Activated CD8-positive, alpha-beta memory T cell treated with anti-CD3 and anti-CD28 coated beads for 48 hours (primary cell): ENCODE measurements at places on chromosomes 4 and X.

DNA sequence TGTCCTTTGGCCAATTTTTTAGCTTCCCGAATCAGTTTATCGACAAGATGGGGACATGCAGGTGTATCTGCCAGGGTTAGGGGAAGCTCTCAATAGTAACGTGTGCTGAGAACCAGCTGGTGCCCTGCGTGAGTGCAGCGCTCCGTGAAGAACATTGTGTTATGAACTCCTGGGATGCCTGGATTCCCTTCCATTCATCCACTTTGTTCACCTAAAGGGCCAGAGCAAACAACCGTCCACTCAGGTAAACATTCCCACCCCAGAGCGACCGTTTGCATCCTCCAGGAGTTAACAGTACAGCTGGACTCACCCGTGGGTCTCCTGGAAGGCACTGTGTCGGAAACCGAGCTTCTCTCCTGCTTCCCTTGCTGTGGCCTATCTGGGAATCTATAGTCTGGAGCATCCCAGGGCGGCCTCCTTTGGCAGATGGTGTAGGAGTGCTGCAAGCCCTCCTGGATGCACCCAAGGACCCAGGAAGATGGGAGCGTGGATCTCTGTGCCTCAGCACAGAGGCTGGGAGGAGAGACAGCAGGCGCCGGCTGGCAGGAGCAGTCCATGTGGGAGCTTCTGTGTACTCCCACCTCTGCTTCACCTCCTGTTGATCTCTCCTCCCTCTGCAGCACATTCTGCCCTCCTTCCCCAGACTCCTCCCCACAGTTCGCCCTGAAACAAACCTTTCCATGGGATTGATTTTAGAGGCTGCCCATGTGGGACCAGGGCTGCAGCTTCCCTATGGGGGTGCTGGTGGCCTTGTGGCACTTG is 62.7 kb downstream of the SHROOM2 start:
- no peak for DNase-seq

GRCh38 chr4:168639914-168640313 is 143.1 kb downstream of the PALLD start:
- no peak for DNase-seq

DNA sequence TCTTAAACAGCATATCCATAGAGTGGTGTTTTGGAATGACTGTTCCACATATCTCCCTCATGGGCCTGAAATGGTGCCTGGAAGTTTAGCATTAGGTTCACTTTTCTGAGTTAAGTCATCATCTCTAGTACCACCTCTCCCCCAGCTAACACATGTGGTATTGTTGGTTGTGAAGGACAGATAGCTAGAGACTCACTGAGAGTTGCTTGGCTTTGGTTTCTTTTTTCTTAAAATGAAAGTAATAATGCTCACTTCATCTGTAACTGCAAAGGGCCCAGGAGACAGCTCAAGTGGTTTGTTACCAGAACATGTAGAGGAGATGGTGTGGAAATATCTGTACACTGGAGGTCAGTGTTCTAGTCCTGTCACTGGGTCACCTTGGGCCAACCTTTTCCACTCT is 90.9 kb downstream of the EFNB1 start:
- no peak for DNase-seq

DNA sequence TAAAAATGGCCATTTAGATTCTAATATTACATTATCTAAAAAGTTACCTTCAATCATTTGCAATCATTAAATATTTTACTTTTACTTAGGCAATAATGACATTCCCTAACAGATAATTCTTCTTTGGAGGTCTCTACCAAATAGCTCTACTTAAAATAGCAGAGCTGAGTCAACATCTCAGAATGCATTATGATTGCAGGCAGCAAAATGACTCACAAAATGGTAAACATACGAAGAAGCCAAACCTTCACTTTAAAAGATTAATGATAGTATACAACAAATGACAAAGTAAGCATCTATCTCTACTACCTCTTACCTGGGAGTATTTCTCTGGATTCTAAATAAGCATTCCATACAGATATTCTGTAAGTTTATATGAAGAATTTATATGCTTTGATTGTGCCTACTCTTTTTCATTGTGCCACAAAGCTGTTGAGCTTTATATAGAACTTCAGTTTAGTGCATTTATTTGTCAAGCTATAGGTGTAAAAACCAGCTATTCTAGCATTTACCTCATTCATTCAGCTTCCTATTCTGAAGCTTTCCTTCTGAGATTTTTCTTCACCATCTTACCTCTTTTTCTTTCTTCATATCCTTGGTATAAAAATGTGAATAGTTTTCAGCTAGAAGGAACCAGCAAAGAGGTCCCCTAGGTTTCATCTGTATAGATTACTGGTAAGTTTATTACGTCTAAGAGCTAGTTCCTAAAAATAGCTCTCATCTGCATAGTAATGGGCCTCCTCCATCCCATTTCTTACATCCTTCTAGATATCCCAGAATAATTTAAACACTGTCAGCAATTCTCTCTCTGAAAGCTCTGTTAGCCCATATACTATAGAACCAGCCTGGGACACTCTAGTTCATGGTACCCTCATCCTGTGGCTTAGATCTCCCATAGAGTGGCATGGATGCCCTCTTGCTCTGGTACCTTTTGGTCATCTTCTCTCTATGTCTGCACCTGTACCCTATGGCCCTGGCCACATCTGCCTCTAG is 17.2 kb upstream of the SPCS3 start:
- no peak for DNase-seq

DNA sequence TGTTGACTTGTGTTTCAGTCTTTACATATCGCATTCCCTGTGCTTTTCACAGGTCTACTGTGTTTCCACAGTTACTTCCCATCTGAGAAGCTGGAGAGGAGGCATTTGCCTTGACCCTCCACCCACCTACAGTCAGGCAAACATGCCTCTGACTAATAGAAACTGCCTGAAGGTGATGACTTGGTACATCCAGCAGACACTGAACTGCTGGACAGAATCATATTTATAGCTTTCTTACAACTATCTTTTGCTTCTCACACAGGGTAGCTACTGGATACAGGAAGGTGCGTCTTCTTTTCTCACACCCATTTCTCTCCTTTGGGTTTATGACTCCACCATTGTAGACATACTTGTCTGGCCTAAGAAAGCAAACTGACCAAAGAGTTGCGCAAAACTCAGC is 58.0 kb downstream of the VGLL1 start:
- no peak for DNase-seq

GRCh38 chrX:16469870-16470269 is 180.1 kb upstream of the S100G start:
- no peak for DNase-seq

GRCh38 chrX:114797494-114797893 is 213.6 kb downstream of the HTR2C start:
- DNase-seq = no peak

GRCh38 chrX:13652287-13652793 is 601 bp upstream of the TCEANC start:
- no peak for DNase-seq

DNA sequence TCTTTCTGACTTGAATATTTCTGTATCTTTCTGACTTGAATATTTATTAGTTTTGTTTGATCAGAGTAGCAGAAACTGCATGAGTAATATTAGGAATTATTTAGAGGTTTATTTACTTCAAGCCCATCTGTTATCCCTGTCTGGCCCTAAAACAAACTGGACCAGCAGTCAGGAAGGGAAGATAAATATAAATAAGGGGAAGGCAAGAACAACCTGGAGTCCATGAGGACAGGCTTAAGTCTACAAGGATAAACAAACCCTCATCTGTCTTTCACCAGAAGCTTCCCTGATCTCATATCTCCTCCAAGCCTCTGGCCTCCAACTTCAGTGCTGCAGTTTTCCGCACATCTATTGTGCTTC is 524.9 kb downstream of the CENPC start:
- DNase-seq = no peak

DNA sequence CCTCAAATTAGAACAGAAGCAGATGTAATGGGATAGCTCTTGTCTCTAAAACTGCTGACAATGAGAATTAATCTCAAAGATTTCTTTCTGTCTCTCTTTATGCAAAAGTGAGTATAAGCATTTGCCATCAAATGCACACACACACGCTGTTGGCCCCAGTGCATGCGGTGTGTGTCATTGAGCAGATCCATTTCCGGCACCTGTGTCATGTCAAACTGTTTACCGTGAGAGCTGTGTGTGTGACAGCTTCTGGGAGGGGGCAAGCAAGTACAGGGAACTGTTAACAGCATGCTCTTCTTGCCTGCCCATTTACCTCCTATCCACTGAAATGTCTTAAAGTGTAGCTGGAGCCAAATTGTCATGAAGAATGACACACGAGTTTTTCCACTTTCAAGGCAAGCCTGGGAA is 297.9 kb upstream of the FAT4 start:
- no peak for DNase-seq

GRCh38 chr4:33725861-33726260 is 2518.5 kb downstream of the ARAP2 start:
- DNase-seq = no peak

DNA sequence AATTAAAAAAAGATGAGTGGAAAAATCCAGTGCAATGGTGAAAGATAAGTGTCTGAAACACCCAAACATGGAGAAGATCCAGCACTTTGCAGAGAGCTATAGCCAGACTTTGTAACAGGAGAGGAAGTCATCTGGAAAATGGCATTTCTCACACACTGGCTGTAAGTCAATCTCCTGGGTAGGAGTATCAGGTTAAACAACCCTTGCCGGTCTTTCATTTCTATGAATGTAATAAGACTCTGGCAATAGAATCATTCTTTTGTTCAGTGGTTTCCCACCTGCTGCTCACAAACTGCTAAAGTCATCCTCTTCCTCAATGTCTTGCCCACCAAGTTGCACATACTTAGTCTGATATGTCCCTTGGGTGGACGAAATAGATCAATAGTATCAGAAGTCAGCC is 94.0 kb upstream of the ATP8A1 start:
- no peak for DNase-seq

GRCh38 chr4:19725130-19725529 is 526.6 kb upstream of the SLIT2 start:
- DNase-seq = no peak

- no peak for DNase-seq
Measured at GRCh38 chr4:10590896-10591295, 93.7 kb downstream of the CLNK start.

GRCh38 chr4:7384929-7385890 is 49.5 kb downstream of the PSAPL1 start:
- DNase-seq = no peak

DNA sequence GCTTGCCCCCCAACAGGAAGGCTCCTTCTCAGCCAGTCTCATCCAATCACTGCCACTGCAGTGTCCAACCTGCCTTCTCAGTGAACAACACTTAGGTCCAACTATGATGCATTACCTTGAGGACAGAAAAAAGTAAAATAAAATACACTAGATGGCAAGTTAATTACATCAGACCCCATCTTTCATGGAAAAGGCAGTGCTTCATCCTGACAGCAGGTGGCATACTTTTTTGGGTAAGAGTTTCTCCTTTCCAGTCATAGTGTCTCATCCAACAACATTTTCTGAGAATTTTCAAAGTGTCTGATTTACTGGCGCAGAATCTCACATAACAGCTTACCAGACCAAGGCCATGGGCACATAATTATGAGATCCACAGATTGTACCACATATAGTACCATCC is 1742.8 kb downstream of the PCDH7 start:
- no peak for DNase-seq

DNA sequence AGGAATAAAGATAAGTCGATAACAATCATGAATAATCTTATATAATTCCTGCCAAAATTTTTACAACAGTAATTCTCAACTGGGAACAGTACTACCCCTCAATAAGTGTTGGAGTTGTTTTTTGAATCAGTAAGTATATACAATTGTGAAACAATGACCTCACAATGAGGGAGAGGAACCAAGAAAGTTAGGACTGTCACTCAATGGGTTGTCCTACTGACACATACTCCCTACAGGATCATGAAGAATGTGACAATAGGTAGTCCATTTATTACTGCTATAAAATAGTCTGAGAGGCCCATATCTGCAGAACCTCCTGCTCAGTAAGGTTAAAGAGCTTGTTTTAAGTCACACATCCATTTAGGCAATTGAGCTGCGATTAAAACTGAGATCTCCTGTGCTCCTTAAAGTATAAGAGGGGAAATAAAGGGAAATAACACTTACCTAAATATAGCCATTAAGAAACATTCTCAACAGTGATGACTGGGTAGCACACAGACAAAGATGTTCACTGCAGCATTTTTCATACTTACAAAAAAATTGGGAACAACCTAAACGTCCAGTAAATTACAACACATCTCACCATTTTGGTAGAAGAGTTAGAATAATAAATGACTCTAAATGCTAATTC is 26.2 kb downstream of the FBXW7 start:
- DNase-seq = no peak

GRCh38 chrX:53681661-53682060 is 4.9 kb downstream of the HUWE1 start:
- DNase-seq = no peak
